ENCODE measurements at places on chromosomes 1 and 21. TPM values are rescaled to one million over a fixed set of nuclear protein-coding genes. Genes with fewer than 3 reads are reported as not detected.

Gene CFHR1
- total RNA-seq, result not detected

Gene FTCD
- total RNA-seq, result not detected

Gene CFHR4
- not detected for total RNA-seq

Gene KCND3
- total RNA-seq, result 0.20 TPM

Gene PYHIN1
- not detected for total RNA-seq

Gene JAM2
- total RNA-seq, result 0.22 TPM

Gene SLC2A1
- total RNA-seq, result 32.7 TPM

Gene PAQR6
- total RNA-seq, result 0.60 TPM

Gene LCA5L
- total RNA-seq, result 0.22 TPM
